ENCODE measurements at places on chromosomes 7 and 10.

DNA sequence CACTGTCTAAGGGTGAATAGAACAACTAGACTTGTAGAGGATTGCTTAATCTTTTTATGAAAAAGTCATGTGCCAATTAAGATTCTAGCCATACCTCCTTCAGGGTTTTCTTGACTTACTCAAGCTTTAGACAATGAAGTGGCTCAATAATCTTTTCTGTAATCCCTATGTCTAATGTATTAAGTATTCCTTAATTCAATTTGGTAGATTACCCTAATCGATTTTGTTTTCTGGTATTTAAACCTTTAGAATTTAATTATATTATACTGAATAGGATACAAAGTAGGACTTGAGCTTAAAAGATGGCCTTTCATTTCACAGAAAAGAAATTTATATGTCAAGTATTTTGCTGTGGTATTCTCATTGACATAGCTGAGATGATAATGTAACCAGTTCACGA lies 597.9 kb upstream of the C7orf33 start:
- DNase-seq = no peak

GRCh38 chr7:135193615-135194081 lies 17.7 kb downstream of the WDR91 start:
- no peak for DNase-seq

DNA sequence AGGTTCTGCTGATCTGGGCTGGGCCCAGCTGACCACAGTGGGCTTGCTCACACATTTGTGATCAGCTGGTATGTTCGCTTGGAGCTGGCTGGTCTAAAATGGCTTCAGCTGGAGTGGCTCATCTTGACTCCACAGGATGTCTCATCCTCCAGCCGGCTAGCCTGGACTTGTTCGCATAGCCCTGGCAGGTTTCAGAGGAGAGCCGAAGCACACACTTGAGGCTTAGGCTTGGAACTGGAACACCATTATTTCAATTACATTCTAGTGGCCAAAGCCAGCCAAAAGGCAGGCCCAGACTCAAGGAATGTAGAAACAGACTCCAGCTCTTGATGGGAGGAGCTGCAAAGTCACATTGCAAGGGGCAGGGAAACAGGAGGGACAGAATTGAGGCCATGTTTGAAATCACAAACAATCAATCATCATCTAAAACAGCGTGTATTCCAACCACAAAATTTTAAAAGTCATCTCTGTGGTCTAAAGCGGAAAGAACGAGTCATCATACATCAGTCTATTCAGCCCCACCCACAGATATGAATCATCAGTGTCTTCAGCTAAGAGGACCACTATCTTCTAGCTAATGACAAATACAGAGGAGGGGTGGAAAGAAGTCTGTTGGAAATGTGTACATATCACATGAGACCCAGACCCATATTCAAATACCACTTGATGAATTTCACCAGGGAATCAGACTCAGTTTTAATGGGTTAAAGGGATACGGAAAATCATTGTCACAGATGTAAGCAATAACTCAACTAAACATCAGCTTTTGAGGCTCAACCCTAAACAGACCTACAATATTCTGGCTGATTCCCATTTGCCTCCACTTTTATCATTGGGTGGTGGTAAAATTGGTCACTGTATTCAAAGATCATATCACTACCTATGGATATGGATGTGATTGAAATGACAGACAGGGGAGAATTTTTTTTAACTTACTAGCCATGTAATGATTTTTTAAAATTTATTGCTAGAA lies 139.0 kb upstream of the MKLN1 start:
- peak; percentile 59 for DNase-seq

DNA sequence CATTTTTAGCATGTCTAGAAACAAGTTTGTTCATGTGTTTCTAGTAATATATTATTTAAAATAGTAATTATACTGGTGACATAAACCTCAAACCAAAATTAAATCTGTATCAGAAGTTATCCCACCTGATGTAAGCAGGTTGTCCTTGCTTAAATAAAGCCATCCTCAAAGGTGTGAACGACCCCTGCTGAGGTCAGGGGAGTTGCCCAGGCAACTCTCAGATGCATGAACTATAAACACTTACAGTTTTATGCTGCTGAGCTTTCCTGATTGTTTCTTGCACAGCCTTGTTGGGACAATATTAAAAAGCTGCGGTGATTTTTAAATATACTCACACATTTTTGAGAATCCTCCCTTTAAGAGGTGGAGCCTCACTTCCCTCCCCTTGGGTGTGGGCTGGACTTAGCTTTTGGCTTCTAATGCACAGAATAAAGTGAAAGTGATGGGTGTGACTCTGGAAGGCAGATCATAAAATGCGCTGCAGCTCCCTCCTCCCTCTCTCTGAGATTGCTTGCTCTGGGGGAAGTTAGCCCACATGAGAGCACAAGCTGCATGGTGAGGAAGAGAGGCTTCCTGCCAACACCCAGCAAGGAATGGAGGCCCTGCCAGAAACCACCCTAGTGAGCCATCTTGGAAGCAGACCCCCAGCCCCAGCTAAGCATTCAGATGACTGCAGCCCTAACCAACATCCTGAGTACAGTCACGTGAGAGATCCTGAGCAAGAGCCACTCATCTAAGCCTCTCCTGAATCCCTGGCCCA lies 152.7 kb downstream of the SKIDA1 start:
- peak; percentile 50 for DNase-seq

DNA sequence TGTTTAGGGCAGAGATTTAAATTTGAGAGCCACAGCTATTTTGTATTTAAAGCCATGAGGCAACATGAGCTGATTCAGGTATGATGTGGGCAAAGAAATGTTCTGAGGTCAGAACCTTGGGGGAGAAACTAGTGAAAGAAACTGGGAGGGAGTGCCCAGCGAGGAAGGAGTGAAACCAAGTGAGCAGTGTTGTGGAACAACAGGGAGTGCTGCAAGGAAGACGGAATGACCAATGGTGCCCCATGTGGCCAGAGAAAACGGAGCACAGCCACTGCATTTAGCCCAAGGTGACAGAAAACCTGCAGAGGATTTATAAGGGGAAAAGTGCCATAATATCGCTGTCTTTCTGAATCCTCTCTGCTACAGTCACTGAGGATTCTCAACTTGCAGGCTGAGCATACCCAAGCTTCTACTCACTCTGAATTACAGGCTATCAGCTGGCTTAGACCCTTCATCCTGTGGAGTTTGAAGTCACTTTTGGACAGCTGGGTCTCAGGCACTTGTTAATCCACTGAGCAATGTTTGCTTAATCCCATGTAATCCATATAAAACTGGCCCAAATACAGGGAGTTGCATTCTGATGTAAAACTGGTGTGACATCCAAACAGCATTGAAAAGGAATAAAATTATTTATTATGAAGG lies 777.3 kb downstream of the CCSER2 start:
- no peak for DNase-seq

GRCh38 chr7:137879357-137880158 lies 32.8 kb upstream of the DGKI start:
- DNase-seq = no peak

GRCh38 chr10:77196614-77197013 lies 441.0 kb downstream of the KCNMA1 start:
- no peak for DNase-seq

- DNase-seq = no peak
These were observed 47.9 kb downstream of the PWWP2B start for GRCh38 chr10:132444877-132445351.

- no peak for DNase-seq
These were observed 91.8 kb downstream of the LARP4B start for GRCh38 chr10:839550-840205.

- DNase-seq = no peak
These were observed 81.2 kb downstream of the RAMP3 start for GRCh38 chr7:45238806-45239205.

DNA sequence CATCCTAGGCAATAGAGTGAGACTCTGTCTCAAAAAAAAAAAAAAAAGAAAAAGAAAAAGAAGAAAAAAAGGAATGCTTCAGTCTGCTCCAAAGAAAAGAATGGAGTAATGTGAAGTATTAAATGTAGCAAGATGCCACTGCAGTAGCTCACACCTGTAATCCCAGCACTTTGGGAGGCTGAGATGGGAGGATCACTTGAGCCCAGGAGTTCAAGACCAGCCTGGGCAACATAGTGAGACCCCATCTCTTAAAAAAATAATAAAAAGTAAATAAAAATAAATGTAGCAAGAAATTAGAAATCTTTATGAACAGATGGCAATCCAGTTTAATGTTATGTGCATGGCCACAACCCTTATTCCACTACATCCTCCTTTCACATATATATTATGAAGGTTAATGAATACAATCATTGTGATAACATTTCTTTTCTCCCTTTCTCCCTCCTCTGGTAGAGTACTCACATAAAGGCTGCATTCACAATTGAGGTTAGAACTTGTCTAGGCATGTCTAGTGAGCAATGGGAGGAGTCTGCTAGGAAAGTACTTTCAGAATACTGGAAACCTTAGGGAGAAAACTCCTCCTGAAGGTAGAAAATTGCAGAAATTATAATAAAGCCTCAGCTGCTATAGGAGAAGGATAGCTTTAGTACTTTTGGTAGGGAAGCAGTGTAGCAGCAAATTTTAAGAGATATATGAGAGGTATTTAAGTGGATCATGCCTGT lies 20.4 kb downstream of the KLLN start:
- DNase-seq = no peak

GRCh38 chr7:100951172-100951571 lies 1.8 kb downstream of the MUC3A start:
- no peak for DNase-seq

- no peak for DNase-seq
These were observed 182.5 kb upstream of the AKR1E2 start for GRCh38 chr10:4643471-4643870.

DNA sequence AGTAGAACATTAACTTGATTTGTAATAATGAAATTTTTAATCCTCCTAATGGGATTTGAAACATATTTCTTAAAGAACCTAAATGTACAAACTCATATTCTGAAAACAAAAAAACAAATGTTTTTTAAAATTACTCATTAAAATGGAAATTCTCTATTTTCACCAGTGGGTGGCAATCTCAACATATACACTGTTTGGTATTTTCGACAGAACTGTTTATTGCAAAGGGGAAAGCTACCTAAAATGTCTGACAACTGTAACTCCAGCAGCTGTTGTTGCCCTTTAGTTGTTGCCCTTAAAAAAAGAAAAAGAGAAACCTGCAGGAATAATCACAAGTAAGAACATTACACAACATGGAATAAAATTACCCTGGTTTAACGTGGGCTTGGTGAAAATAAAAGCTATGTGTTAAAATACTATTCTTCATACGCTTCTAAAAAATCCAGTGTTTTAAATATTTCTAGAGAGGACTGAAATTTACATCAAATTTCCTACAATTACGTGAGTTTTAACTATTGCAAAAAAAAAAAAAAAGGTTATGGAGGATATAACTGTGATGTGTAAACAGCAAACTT lies 54.5 kb downstream of the COL1A2 start:
- DNase-seq = no peak

- DNase-seq = peak; percentile 68
These were observed 132.6 kb upstream of the PODXL start for GRCh38 chr7:131688738-131689661.

GRCh38 chr7:128302139-128302538 lies 41.6 kb downstream of the RBM28 start:
- no peak for DNase-seq

GRCh38 chr7:4713183-4713784 lies 31.2 kb downstream of the FOXK1 start:
- no peak for DNase-seq

Measured in stimulated activated CD4-positive, alpha-beta T cell treated with anti-CD3 and anti-CD28 coated beads, Interleukin-15, amount 100 ng/mL, for 24 hours (primary cell).